ENCODE measurements at places on chromosomes 13 and 19.

- DNase-seq = no peak
These were observed 1387.2 kb downstream of the OLFM4 start for GRCh38 chr13:54415753-54416366.

- DNase-seq = no peak
These were observed 9.9 kb upstream of the KLHL26 start for GRCh38 chr19:18626906-18627305.

DNA sequence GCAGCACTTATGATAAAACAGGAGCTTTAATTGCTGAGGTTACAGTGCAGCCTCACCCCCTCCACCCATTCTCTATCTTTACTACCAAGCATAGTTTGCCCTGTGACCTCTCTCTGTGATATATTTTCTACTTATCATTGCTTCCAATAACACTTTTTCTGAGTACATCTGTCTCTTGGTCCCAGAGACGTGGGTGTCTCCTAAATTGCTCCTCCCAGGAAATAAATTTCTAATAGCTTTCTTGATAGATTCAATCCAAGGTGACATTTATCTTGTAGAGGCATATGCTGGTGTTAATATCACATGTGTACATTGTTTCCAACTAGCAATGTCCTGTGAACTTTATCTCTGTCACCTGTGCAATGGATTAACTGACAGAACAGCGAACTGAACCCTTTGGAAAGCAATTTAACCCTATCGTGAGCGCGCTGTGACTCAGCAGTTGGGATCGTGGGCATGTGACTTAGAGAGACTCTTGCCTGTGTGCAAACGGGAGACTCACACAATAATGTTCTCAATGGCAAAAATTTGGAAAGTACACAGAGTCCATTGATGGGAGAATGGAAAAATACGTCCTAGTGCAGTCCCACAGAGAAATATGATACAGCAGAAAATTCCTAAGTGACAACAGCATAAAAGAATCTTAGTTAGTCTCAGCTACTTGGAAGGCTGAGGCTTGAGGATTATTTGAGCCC, 7.0 kb upstream of the MAP2K2 start:
- DNase-seq = no peak

GRCh38 chr19:41416194-41416674, 10.9 kb downstream of the B3GNT8 start:
- no peak for DNase-seq

GRCh38 chr13:75418997-75419396, 63.0 kb downstream of the TBC1D4 start:
- no peak for DNase-seq
